Activated T-helper 1 cell treated with anti-CD3 and anti-CD28 coated beads, Interleukin-2, amount 50 U/mL, for 16 hours (primary cell): ENCODE measurements at places on chromosomes 2 and 18.

GRCh38 chr2:153433403-153433802 is 45.2 kb downstream of the RPRM start:
- no peak for DNase-seq

- DNase-seq: no peak
These were observed 169.4 kb upstream of the CAVIN2 start for GRCh38 chr2:192016265-192016664.

DNA sequence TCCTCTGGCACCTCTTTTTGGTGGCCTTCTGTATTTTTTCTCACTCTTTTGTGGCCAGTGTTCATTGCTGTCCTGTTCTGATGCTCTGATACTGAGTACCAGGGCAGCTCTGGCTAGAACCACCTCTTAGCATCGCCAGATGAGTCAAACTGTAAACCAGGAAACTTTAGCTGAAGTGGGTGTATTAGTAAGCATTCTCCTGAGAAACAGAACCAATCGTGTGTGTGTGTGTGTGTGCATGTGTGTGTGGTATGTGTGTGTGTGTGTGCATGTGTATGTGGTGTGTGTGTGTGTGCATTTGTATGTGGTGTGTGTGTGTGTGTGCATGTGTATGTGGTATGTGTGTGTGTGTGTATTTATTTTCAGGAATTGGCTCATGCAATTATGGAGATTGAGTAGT is 166.3 kb upstream of the SKOR2 start:
- no peak for DNase-seq

DNA sequence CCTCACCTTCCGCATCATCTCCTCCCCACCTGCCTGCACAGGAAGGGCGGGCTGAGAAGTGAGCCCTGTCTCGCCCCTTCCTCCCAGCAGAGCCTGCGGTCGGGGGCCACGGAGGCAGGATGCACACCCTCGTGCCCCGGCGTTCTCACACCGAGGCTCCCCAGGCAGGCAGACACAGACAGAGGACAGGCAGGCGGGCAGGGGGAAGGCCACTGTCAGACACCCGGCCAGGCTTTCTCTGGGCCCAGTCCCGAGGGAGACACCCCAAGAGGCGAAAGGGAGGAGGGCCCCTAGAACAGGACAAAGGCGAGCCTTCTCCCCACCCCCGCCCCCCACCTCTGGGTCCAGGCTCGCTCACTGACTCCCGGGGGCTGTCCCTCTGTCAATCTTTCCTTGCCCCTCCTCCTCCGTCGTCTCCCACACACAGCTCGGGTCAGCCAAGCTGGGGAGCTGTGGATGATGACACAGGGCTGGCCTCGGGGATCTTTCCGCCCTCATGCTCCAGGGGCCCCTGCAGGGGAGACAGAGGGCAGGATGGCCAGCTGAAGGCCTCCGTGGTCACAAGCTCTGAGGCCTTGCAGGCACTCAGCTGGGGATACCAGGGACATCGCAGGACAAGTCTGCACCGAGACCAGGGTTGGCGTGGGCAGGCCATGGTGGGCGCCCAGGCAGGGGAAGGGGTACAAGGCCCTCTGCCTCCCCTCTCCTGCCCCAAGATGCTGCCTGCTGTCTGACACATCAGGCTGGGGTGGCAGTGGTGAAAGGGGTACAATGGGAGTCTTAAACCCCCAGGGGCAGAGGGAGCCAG is 24.9 kb downstream of the BIN1 start:
- peak; percentile 65 for DNase-seq

DNA sequence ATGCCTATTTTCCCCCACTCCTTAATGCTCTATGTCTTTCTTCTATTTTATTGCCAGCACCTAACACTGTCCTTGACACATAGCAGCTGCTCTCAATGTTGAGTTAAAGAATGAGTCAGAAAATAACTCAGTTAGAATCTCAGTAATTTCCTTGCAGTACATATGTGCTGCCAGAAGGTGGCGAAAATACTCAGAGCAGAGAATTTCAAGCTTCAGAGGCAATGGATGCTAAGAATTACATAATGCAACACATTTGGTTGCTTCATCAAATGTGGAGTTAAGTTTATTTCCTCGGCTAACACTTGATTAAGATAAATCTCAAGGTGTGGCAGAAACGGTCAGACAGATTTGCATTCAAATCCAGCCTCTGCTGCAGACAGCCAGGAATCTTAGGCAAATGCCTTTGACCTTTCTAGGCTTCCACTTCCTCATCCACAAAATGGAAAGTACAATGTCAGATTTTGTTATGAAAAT is 105.6 kb downstream of the VSNL1 start:
- no peak for DNase-seq

GRCh38 chr2:54430649-54431048 is 25.5 kb upstream of the SPTBN1 start:
- no peak for DNase-seq

DNA sequence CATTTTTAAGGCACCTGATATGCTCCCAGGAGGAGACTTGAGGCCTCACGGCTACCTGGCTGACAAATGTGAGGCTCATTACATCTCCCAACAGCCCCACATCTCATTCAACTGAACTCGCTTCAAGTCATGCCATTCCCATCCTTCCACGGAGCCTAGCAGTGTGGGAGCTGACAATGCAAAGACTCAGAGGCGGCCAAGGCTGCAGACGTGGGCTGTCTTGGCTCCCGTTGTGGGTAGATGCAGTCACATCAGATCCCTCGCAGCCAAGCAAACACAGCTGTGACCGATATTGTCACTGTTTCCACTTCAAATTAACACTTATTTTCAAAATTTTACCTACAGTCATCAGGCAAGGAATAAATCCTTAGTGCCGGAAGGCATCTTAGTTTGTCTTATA is 64.0 kb upstream of the TRIB2 start:
- no peak for DNase-seq

GRCh38 chr2:29033172-29033571 is 41.2 kb downstream of the PCARE start:
- DNase-seq: no peak

DNA sequence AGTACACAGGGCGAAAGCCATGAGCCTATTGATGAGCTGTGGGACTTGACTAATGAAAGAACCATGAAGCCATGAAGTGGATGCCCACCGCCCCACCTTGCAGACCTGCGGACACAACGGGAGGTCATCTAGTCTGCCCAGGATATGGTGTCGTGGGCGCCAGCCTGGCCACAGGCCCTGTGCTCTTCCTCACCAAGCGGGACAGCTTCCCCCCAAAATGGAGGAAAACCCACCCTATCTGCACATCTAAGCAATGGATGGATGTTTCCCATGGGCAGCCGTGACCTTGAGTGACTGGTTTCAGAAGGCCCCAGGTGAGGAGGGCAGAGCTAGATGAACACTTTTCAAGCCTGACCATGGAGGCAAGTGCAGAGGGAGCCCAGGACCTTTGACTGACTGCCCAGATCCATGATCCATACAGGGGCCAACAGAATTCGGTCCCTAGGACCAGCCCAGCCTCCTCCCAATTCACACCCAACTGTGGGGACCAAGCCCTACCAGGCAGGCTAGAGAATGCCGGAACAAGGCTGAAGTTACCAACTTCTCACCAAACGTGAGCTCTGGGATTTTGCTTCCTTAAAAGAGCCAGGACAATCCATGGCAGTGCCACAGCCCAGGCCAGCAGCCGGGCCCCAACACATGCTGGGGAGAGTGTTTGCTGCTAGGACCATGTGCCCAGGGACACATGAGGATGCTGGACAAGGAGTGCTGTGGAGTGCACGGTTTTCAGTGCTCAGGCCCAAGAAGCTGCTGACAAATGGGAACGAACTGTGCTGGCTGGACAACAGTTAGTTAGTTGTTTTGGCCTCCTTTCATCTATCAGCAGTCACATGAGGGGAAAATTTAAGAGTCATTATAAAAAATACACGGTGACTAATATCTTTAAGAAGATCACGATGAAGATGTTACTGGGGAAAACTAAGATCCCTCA is 249.4 kb downstream of the HDAC4 start:
- DNase-seq: no peak

DNA sequence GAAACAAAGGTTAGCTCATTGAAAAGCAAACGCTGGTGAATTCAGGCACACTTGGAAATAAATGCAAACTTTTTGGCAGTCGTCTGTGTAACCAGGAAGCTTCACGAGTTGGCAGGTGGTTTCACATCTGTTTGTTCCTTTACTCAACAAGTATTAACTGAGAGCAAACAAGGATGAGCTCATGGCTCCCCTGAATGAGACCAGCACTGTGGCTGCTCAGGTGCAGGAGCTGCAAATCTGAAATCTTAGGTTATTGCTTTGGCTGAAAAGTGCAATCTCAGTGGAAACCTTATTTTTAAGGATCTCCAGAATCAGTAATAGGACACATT is 46.3 kb downstream of the SH3RF3 start:
- no peak for DNase-seq

DNA sequence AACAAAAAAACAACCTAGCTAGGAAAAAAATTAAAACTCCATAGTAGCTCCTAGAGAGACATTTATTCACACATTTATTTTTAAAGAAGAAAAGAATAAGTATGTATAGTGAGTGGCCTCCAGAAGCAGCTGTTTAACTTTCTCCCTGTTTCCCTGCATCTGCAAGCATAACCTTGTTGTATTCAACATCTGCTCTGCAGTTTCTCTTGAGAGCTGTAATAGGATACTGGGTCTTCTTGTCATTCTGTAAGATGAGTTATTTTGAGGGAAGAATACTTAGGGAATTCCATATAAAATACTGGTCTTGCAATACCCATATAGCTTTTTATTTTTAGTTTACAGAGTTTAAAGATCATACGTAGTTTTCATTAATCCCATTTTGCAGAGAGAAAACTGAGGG is 246.6 kb downstream of the LRRTM1 start:
- DNase-seq: no peak

GRCh38 chr18:46322941-46323340 is 218.8 kb downstream of the HAUS1 start:
- DNase-seq: no peak

DNA sequence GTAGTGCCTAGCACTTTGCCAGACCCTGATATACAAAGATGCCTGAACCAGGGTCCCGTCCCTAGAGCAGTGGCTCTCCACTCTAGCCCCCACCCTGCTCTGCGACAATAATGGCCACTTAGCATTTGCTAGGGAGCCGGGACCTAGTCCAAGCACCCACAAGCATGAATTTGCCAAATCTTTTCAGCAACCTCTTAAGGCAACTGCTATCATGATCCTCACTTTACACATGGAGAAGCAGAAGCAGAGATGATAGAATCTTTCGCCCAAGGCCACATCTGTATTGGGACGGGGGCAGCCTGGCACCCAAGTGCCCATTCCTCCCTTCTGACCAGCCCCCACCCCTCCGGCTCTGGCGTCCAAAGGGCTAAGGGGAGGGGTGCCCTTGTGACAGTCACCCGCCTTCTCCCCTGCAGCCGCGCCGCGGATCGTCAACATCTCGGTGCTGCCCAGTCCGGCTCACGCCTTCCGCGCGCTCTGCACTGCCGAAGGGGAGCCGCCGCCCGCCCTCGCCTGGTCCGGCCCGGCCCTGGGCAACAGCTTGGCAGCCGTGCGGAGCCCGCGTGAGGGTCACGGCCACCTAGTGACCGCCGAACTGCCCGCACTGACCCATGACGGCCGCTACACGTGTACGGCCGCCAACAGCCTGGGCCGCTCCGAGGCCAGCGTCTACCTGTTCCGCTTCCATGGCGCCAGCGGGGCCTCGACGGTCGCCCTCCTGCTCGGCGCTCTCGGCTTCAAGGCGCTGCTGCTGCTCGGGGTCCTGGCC is 13.0 kb downstream of the SIGLEC15 start:
- DNase-seq: no peak

GRCh38 chr18:79690586-79691482 is 11.2 kb downstream of the CTDP1 start:
- no peak for DNase-seq

- DNase-seq: no peak
These were observed 96.3 kb upstream of the THUMPD2 start for GRCh38 chr2:39875182-39875913.

DNA sequence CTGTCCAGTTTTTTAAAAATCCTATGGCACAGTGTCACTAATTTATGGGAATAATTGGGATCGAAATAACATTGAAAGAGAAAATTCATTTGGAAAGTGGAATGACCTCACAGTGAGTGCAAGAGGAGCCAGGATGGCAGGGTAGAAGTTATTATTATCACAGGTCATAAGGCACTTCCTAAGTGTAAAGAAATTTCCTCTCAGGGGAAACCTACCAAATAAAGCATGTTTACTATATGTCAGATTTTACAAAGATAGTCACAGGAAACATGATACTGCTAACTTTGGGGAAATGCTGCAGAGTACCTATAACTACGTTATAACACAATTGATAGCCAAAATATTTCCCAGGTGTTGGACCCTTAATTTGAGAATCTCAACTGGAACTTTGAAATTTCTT is 226.3 kb upstream of the SMAD7 start:
- DNase-seq: no peak

GRCh38 chr18:11995445-11996189 is 14.3 kb downstream of the IMPA2 start:
- DNase-seq: peak; percentile 20

DNA sequence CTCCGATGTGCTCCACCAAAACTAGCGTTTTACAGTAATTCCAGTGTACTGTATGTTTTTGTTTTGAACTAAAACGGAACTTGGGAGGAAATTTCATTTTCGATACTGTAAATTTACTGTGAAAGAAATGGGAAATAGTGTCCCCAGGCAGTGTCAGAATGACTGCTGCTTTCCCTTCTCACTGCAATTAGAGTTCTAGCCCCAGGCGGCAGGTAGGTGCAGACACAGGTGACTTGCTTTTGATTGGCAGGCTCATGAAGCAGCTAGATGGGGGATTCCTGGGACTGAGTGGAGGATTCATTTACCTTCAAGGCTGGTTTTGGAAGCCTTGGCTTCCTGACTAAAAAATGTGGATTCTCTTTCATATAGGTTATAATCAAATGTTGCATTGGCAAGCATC is 27.0 kb downstream of the RPRM start:
- DNase-seq: no peak

DNA sequence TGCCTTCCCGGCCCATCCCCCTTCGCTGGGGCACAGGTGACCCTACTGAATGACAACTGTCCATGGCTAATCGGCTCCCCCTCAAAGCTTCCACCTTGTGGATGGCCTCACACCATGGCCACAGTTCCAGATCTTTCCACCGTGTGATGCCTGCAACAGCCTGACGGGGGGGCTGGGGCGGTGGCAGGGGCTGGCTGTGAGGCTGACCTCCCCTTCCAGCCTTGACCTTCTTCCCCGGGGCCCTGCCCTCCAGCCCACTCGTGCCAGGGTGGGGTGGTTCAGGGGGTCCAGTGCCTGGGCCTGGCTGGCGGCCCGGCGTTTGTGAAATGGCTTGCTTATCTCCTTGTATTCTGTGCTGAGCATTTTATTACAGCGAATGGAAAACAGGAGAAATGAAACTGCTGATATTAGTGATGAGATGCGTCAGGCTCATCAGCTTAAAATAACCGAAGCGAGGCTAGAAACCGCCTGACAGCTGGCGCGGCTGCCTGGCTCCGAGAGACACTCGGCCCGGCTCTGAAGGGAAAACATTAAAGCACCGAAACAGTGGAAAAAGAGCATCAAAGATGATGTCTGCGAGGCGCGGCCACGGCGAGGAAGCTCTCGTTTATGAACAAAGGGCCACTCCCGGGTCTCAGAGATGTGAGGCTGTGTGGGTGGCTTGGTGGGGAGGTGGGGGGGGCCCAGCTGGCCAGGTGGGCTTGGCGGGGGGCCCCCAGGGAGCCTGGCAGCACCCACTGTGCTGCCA is 916 bp upstream of the PDCD1 start:
- DNase-seq: no peak
